ENCODE measurements at places on chromosomes 6 and 20.

DNA sequence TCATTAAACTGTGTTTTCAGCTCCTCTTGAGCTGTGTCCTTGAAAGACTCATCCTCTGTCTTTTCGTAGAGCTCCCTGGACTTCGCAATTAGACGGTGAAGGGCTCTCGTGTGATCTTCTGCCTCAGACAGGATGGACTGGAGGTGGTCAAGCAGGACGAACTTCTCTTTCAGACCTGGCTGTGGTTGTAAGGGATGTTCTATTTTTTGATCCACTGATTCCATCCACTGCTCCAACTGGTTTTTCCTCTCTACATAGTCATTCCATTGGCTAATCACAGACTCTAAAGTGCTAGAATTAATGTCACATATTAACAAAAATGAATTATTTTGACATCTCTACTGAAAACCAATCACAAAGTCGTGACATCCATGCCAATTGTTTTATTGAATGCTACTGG, 250.1 kb downstream of the SYNE1 start:
- no peak for DNase-seq

DNA sequence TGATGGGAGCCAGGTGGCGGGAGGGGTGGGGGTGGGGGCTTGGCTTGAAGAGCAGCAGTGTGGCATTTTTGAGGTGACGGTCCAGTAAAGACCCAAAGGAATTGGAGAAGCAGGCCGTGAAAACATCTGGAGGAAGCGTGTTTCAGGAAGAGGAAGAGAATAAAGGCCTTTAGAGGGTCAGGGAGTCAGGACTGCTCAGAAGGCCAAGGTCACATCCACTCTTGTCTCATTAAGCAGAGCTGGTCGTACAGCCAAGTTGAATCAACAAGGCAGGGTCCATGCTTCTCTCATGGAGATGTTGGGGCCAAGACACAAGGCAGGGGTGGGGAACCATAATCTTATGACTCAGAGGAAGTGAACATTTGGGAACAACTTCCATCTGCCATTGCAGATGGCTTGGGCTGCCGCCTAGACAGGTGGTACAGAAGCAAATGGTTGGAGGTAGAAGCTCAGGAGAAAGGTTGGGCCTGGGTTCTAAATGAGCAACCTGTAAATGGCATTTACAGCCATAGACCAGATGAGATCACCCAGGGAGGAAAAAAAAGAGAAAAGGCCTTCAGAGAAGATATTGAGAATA, 179.6 kb downstream of the TTLL2 start:
- no peak for DNase-seq

GRCh38 chr6:13413466-13413862, 73.9 kb downstream of the GFOD1 start:
- no peak for DNase-seq

DNA sequence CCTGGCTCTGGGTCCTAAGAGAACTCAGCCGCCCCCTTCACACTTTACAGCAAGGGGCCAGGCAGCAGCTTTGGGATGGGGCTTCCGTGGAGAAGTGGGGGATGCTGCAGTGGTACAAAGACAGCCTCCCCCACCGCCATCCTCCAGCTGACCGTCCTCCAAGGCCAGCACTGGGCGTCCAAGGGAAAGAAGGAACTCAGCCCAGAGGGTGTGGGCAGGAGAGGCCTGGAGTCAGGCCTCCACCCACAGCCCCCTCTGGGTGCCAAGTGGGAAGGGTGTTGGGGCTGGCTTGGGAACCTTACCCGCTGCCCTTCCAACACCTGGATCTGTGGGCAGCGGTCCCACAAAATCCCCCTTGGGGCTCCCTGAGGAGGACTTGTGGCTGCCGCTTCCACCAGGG, 13.1 kb downstream of the STMN3 start:
- no peak for DNase-seq

- no peak for DNase-seq
Observed at GRCh38 chr6:136129365-136129764, 120.7 kb downstream of the MTFR2 start.

DNA sequence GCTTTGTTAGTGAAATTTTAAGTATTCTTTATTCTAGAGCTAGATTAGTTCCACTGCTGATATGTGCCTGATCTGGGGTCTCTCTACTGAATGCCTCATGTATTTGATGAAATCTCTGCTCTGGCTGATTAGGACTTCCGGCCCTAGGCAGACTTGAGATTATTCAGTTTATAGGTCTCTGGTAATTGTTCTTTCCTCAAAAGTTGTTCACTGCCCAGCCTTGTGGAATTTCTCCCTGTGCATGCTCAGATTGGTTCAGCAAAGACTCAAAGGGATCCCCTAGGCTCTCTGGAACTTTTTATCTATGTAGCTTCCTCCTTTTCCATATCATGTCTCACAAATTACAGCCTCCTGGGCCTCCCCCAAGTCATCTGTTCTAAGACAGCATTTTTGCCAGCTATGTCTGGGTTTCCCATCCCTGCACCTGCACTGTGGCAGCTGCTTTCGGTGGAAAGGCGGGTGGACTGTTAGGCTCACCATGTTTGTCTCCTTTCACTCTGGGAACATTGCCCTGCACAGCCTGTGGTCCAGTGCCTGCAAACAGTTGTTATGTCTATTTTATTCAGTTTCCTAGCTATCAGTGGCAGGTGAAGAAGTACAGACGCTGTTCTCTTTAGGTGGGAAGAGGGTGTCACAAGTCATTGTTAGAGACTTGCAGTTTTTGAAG, 73.7 kb downstream of the RPP40 start:
- DNase-seq = no peak

DNA sequence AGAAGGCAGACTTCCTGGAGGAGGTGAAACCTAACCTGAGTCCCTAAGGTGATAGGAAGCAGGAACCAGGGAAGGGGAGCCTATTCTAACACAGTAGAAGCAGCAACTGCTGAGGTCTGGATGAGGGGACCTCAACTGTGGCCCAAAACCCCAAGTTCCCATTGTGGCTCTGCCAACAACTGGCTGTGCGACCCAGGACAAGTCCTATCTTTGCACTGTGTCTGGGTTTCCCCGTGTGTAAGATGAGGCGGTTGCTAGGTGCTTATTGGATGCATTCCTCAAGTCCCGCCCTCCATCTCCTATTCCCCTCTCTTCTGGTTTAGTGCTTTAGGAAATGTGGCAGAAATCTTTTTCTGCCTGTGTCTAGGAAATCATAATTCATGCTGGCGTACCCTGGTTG, 52.2 kb upstream of the TTPAL start:
- DNase-seq = no peak

GRCh38 chr6:154289818-154290508, 66.6 kb downstream of the IPCEF1 start:
- DNase-seq = no peak

GRCh38 chr20:9507544-9508239, 6.7 kb upstream of the LAMP5 start:
- DNase-seq = no peak

DNA sequence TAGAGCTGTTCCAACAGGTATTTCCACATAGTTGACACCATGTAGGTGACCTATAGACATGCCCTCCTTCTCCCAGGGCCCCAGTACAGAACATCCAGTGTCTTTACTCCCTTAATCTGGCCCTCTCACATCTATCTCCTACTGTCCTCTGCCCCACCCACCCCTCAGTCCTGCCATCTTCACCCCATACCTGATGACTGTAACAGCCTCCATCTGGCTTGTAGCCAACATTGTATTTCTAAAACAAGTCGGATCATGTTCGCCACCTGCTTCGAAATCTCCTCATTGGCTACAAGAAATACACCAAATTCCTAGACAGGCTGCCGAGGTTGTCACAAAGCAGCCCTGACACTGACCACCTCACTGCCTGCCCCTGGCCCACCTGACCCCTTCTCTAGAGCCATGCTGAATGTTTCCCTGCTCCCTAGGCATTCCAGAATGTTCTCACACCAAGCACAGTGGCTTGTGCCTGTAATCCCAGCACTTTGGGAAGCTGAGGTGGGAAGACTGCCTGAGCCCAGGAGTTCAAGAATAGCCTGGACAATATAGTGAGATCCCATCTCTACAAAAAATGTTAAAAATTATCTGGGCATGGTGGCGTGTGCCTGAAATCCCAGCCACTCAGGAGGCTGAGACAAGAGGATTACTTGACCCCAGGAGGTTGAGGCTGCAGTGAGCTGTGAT, 6.0 kb downstream of the ZC3H12D start:
- DNase-seq = no peak

DNA sequence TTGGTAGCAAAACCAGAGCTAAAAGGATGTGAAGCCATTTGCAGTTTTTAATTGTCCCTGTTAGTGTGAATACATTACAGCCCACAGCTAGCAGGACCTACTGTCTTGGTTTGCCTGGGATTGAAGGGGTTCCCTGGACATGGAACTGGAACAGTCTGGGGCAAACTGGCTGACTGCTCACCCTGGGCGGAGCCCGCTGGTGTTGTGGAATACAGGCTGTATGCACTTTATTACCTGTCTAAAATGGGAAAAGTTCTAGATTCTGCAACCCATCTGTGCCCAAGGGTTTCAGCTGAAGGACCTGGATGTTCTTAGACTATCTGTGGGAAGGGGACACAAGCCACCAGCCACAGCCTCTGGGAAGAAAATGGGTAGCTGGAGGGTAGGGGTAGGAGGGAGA, 12.2 kb upstream of the CDKN1A start:
- no peak for DNase-seq

- no peak for DNase-seq
Observed at GRCh38 chr6:25564943-25565342, 87.1 kb upstream of the SCGN start.

GRCh38 chr6:96795481-96795880, 41.8 kb downstream of the GPR63 start:
- DNase-seq = no peak

DNA sequence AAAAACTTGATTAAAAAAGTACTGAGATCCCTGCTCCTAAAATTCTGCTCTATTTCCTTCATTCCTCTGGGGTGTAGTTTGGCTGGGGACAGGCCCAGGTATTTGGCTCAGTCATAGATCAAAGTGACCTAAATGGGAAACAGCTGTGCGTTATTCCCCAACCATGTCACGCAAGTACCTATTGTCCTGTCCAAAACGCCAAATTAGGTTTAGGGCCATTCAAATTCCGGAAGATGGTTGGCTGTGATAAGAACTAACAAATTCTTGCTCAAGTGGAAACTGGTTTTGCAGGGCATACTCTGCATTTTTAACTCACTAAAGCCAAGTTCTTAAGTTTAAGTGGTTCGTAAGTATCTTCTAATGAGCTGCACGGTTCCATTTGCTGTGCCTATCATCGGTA, 147.6 kb upstream of the TMEM170B start:
- DNase-seq = no peak

DNA sequence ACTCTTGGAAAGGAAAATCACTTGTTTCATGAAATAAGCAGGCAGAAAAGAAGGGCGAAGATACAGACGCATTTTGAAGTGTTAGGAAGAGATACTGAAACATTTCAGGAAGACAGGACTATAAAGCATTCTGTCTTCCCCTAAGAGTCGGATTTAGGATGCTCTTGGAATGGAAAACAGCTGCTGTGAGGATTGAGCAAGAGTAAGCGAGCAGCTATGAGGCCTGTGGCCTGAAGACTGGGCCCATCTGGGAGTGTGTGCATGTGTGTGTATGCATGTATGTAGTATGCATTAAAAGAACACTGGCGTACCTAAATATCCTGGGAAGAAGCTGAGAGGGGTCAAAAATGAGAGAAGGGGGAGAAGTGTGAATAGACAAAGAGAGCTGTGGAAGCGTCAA, 83.6 kb downstream of the SIM1 start:
- DNase-seq = no peak

- DNase-seq = no peak
Observed at GRCh38 chr20:640674-641515, 12.1 kb downstream of the SRXN1 start.

GRCh38 chr20:48631114-48632016, 196.4 kb downstream of the PREX1 start:
- DNase-seq = no peak

DNA sequence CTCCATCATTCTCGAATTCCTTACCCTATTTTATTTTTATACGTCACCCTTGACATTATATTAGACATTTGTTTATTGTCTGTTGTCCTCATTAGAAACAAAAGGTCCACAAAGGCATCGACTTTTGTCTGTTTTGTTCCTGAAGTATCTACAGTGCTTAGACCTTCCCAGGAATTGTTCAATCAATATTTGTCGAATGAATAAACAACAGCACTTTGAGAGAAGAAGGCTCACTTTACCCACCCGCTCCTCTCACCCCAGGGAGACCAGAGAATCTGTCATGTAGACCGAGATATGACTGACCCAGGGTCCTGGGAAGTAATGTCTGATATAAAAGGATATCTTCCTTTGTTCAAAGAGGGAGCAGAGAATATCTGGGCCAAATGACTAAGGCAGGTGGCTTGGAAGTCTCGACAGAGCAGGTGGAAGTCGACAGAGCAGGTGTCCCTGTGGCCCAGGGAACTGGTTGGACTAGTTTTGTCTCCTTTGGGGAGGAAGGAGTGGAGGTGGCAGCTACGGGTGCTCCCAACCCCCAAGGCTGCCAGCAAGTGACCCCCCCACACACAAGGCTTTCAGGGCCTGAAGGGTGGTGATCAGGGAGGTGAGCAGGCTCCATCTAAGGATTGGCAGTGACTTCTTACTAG, 14.8 kb upstream of the CHMP4B start:
- DNase-seq = no peak

DNA sequence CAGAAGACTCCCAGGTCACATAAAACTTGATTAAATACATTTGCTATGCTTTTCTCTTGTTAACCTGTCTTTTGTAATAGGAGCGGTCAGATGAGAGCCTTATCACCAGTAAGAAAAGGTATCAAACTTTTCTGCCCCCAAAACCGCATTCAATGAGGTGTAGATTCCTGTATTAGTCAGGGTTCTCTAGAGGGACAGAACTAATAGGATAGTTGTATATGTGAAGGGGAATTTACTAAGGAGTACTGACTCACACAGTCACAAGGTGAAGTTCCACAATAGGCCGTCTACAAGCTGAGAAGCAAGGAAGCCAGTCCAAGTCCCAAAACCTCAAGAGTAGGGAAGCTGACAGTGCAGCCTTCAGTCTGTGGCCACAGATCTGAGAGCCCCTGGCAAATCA, 32.7 kb downstream of the PTPRK start:
- DNase-seq = no peak

- no peak for DNase-seq
Observed at GRCh38 chr6:158205169-158205944, 37.2 kb downstream of the GTF2H5 start.

GRCh38 chr20:1700990-1701389, 43.4 kb upstream of the SIRPG start:
- DNase-seq = no peak

DNA sequence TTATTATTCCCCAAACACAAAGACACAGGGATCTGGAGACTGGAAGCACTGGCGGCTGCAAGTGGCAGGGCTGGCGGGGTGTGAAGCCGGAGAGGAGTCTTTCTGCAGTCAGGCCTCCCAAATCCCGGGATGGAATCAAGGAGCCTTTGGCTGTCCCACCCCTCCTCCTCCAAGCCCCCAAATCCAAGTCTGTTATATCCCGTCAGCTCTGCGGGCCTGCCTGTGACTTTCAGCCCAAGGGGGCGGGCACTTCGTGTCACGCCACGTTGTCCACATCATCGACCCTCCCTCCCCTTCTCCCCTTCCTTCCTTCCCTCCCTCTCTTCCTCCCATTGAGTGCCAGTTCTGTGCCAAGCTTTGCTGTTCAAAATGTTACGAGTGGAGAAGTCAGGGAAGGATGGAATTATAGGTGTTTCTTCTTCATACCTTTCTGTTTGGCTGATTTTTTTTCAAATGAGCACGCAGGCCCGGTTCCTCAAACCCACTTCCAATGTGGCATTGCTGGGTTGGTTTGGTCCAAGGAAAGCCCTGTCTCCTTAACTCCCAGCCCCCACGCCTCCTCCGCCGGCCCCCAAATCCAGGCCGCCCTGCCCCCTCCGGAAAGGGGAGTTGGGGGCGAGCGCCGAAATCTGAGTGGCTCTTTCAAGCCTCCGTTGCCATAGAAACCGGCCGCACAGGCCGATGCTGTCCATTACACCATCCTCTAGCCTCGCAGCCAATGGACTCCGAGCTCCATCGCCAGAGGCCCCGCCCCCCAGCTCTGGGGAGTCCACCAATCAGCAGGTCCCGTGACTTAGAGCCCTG, 12.7 kb downstream of the ZCCHC3 start:
- peak; percentile 83 for DNase-seq
